ENCODE measurements at places on chromosomes 1 and 21.

- DNase-seq = no peak
These were observed 77.5 kb upstream of the KCNK2 start for GRCh38 chr1:215005078-215005477.

- DNase-seq = no peak
These were observed 12.2 kb downstream of the HLX start for GRCh38 chr1:220891224-220892085.

DNA sequence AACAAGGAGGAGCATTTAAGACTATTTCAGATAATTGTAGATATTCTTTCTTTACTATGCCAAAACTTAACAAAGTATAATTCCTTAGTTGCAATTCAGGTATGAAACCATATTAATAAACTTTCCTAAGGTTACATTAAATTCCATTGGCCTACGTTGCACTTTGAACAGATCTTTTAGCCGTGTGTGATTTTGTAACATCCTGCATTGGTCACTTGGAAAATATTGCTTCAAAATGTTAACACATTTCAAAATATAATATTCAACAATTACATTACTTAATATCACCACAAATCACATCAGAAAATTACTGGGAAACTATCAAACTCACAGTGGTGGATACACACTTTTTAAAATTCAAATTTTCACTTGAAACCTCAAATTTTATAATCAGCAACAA is 20.2 kb downstream of the ETS2 start:
- no peak for DNase-seq

DNA sequence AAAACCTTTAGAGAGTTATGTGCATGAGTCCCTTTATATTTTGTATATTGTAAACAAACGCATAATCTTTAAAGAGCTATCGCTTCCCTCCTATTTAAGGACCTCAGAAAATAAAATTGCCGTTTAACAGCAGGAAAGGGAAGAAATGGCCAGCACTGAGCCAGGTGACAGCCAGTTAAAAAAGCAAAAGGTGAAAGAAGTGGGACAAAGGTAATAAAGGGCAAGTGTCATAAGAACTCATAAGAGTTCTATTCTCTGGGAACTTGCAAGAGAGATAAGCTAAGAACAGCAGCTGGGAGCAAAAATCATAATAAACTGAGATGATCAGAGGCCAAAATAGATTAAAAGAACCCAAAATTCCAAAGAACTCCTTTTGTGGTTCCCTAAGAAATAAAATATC is 520.9 kb upstream of the PKN2 start:
- no peak for DNase-seq

GRCh38 chr1:9835404-9835757 is 11.6 kb upstream of the CLSTN1 start:
- DNase-seq = no peak

- peak; percentile 40 for DNase-seq
These were observed 43.5 kb downstream of the CHIA start for GRCh38 chr1:111334169-111334568.

GRCh38 chr1:153494976-153495535 is 34.6 kb upstream of the S100A7 start:
- peak; percentile 83 for DNase-seq

DNA sequence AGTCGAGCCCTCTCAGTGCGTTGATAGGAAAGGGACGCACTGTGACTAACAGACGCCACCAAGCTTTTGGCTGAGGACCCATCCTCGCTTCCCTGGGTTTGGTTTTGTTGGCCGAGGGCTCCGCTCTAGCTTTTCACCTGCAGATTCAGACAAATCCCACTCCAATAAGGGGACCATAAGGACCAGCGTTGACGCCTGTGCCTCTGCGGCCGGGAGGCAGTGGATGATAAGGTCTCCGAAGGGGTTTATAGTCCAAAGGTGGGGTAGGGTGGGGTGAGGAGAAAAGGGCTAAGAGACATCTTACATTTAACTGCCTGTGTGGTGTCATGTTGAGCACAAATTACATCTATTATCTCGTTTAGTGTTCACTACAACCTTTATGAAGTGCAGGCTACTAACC is 760 bp downstream of the PEX14 start:
- DNase-seq = no peak

GRCh38 chr1:19704247-19705113 is 39.8 kb downstream of the HTR6 start:
- DNase-seq = peak; percentile 67
